ENCODE measurements at places on chromosomes 6 and 20.

DNA sequence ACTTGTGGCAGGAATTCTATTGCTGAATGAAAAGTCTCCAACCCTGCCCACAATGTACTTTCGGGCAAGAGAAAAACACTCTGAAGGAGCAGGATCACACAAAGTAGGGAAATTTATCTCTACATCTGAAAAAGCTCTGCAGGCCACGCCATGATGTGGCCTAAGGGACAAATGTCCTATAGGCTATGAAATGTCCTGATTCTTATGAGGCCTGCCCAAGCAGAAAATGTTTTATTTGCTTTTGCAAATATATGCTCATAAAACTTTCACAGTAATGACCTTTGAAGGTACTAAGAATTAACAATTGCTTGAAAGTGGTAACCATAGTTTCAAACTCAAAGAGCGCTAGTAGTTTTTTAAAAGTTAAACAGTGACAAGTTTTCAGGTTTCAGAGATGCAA, 31.0 kb downstream of the SYCP2 start:
- no peak for DNase-seq

DNA sequence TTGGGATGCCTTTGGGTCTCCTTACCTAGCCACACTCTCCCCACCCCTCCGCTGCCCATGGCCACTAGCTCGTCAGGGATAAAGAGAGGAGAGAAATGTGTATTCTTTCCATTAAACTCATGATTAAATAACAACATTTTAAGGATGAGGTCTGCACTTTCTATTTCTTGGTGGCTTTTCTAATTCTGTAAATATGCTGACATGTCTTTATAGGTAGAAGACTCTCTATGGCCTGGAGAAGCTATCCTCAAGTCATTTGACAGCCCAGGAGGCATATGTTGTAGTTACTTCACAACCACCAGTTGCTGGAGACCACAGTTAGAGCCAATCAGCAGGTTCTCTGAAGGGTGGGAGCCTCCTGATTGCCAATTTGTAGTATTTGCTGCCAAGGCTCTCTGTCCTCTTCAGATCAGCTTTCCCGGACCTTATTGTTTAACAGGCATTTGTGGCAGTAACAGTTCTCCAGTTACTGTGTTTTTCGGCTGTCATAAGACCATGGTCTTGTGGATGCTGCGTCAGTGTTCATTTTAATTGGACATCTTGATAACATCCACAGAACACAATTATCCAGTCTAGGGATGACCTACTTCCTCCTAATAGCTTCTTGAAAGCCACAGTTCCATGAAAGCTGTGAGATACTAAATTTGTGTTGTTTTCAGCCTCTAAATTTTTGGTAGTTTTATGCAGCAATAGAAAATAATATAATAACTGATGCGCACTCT, 205.0 kb upstream of the KCNQ5 start:
- no peak for DNase-seq

DNA sequence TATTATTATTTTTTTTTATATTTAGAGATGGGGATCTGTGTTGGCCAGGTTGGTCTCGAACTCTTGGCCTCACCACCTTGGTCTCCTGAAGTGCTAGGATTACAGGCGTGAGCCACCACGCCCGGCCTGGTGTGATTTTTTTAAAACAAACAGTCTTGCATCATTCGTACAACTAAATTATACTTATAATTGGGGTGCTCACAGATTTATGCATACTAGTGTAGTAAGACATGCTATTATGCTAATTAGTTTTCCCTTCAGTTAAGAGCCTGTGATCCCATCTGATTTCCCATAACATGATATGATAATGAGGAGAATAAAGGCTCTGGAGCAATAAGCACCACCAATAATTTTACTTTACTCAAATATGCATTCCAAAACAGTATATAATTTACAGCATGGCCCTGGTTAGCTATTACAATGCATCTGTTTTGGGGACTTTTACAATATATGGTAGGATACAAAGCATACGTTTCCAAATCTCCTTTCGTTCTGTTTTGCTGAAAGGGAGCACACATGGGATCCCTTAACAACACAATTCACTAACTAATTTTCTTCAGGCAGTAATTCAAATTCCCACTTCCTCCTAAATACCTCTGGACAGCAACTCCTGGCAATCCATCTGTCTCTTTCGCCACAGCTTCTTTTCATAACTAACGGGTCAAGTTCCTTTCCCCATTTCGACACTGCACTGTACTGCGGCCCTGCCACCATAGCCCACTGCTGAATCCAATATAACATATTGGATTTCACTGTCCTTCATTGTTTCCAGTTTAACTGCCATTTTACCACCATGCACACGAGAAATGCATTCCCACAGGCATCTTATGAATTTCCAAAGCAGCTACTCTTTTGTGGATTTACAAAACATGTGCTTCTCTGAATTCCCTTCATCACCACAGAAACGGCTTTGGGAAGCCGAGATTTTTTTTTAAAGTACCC, 1.7 kb downstream of the NUDT3 start:
- DNase-seq, result no peak

DNA sequence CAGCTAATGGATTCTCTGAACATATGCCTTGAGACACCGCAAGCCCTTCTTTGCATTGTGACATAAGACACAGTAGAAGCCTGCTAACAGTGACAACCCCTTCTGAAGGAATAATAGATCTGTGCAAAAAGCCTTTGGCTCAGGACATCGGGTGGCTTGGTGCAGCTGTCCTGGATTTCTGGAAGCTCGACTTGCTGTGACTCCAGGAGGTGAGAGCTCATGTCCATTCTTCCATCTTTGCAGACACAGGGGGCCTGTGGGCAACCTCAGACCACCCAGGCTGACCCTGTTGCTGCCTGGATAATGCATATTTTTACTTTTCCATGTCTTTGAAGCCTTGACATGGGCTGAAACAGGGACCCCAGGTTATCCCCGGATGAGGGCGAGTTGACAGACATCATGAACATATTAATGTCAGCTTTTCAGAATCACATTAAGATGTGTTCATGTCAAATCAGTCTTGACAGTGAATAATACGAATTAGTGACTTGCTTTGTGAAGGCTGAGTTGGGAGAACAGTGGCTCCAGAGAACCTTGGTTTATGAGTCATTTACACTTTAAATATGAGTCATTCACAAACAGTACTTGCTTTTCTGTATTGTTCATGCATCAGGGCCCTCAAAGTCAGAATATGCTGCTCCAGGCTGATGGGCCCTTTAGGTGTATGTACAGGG, 66.8 kb upstream of the IYD start:
- no peak for DNase-seq

DNA sequence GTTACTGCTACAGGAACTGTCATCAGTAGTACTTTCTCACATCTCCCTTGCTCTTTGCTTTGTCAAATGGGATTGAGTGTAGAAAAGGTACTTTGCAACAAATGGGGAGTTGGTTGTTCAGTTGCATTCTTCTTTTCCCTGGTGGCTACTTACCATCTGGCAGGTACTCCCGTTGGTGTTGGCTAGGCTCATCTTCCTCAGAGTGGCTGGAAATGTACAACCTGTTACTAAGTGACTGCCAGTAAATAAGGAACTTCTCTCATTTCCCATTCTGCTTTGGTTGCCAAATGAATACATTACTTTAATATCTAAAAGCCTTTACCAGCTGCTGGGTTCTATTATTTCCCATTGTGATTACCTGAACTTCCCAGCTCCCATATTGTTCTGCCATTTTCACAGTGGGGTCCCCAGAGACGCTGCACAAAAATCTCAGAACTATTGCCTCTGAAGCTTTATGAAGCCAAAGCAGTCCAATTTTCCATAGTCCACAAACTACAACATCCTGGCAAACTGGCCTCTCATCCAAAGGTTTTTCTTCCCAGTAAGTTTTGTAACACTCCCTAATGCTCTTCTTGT, 229.7 kb upstream of the HTR1E start:
- no peak for DNase-seq

- no peak for DNase-seq
These were observed 34.6 kb downstream of the PPP1R14C start for GRCh38 chr6:150177259-150177951.

DNA sequence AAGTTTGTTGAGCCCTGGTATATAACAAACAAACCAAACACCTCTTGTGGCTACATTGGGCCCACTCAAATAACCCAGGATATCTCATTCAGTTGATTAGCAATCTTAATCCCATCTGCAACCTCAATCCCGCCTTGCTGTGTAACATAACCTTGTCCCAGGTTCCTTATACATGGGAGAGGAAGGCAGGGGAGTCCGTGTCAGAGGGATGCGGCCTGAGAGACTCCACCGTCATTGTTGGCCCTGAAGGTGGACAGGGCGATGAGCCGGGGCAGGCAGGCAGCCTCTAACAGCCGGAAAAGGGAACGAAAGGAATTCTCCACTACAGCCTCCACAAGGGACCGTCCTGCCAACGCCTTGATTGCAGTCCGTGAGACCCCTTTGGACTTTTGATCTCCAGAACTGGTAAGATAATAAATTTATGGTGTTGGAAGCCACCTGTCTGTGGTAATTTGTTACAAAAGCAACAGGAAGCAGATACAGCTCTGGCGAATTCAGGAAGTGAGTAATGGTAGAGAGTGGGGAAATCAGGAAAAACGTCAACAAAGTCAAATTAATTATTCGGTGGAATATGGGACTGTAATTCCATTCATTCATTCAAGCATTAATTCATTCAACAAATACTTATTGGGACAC, 124.5 kb upstream of the SALL4 start:
- DNase-seq, result no peak

- no peak for DNase-seq
These were observed 38.8 kb downstream of the UNC5CL start for GRCh38 chr6:41000248-41000647.

DNA sequence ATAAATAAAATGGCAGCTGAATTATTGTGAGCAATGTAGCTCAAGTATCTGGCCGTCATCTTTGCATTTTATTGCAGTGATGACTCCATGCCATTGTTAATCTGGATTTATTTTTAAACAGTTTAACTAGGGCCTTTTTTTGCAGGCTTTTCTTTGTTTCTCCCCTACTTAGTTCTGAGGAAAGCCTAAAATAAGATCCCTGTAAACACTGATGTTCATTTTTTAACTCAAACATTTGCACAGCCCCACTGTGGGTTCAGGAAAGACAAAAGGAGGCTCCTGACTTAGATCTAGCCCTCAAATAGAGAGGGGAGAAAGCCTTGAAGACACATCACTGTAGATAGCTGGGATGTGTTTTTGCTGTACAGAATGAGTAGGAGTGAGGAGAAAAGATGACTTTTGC, 69.2 kb downstream of the PLEKHG1 start:
- no peak for DNase-seq

DNA sequence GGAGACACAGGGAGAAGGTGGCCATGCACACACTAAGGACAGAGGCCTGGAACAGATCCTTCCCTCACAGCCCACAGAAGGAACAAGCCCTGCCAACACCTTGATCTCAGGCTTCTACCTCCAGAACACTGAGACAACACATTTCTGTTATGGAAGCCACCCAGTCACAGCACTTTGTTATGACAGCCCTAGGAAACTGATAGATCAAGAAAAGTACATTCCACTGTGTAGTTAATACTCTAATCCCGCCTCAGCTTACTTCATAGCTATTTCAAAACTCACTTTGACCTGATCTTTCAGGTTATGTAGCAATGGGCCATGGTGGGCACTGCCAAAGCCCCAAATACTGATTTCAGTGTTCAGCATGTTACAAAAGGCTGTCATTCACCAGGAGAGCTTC, 66.8 kb downstream of the CD24 start:
- DNase-seq, result no peak

DNA sequence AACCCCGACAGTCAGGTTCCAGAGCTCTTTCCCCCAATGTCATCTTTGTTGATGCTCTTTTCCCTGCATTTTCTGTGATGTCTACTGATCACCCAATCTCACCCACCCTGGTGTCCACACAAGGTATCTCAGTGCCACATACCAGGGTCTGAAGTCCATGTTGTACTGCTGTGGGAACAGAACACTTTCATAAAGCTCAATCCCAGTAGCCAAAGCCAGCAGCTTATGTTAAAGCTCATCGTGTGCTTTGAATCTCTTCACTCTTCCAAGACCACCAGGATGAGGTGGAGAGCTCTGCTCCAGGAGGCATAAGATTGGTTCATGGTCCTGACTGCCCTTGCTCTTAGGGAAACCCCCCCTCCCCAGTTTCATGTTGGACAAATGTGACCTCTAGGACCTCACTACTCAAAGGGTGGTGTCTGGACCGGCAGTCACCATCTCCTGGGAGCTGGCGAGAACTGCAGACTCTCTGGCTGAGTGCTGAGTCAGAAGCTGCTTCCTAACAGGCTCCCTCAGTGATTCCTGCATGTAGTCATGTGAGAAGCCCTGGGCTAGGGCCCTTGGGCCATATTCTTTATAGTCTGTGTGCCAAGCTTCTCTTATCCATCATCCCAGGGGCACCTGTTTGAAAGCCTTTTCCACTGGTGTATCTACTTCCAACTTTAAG, 13.4 kb upstream of the CPNE5 start:
- no peak for DNase-seq

DNA sequence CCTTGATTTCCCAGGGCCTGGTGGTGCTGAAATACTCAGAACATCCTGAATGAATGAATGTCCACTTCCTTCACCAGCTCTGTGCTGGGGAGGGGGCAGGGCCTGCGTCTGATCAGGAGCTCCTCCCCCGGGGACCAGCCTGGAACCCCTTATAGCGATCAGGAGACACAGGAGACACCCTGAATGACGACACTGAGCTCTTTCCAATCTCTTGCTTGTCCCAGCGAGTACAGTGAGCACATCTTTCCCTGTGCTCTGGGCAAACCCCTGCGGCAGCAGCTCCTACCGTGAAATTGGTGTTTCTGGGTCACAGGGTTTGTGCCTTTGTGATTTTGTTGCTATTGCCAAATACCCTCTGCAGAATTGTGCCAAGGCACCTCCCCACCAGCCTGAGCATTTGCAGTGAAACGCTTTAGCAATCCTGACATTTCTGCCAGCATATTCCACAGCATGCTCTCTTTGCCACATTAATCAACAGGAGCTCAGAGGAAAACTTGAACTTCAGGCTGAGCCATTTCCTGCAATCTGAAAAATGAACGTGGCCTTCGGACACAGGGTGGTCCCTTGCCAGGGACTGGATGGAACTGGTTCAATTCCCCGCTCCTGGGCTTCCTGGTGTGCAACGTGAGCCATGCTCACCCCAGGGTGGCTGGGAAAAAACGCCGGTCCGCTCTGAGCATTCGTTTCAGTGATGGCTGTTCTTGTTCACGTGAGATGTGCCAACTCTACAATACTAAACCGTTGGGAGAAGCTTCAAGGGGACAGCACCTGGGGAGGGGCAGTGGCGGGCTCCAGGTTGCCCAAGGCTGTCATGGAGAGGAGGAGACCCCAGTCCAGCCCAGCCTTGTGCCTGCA, 23.1 kb upstream of the MRGBP start:
- no peak for DNase-seq

DNA sequence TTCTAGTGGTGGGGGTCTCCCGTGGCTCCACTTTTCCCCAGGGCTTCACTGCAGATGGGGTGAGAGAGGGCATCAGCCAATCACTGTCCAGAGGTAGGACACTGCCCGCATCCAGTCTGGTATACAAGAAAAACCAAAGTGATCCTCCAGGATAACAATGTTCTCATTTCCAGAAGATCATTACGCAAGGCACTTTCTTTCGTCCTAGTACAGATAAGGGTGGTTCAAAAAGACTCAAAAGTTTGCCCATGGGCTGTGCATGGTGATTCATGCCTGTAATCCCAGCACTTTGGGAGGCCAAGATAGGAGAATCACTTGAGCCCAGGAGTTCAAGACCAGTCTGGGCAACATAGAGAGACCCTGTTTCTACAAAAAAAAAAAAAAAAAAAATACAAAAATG, 16.4 kb downstream of the GMDS start:
- DNase-seq, result no peak

- DNase-seq, result no peak
These were observed 43.7 kb upstream of the BCAS1 start for GRCh38 chr20:54114109-54114508.

Data from stimulated activated CD8-positive, alpha-beta memory T cell treated with anti-CD3 and anti-CD28 coated beads, Interleukin-2, amount 100 ng/mL, for 1 hour (primary cell).